ENCODE measurements at places on chromosomes 2 and 18.
A peak's percentile ranks its signal among the peaks of the same experiment; 100 is the strongest.

DNA sequence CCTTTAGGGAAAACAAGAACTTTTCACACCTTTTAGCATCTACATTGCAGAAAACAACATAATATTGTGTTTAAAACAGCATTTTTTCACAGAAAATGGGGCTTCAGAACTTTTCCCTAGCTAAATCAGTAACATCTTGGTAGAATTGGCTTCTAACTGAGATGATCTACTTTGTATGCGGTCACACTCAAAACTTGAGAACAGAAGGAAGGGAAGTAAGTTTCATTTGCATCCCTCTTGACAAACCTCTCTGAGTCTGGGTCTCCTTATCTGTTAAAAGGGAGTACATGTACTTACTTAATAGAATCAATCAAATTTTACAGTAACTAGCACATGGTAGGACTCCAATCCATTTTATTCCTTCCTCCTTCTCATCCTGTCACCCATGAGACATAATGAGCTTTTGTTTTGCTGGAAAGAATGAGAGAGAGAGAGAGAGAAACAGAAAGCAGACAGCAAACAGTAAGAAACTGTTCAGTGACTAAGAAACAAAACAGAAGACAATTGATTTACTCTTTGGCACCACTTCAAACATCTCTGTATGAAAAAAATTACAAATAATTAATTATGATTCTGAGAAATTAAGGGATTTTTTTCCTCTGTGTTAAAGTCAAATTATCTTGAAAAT, 387.3 kb downstream of the SATB2 start:
- no peak for DNase-seq

DNA sequence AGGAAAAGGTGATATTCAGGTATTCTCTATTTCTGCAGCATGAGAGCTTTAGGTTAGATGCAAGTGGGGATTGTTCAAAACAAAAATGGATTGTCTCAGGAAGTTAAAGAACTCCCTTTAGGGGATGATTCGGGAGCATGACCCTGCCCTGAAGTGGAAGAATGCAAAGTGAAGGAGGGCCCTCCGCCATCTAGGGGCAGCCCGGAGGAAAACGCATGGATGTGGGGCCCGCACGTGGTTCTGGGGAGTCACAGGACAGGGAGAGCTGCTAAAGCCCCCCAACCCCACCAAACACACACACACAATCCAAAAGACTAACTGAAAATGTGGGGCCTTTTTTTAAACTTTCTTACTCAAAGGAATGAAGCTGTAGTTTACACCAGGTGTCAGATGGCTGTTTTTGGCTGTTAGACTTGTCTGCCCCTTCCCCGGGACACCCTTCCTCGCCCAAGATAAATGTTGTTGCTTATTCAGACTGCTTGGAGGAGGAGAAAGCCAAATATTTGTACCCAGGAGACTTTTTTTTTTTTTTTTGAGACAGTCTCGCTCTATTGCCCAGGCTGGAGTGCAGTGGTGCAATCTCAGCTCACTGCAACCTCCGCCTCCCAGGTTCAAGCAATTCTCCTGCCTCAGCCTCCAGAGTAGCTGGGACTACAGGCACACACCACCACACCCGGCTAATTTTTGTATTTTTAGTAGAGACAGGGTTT, 78.8 kb downstream of the HNRNPLL start:
- DNase-seq, result no peak

GRCh38 chr2:128619471-128620325, 301.0 kb upstream of the HS6ST1 start:
- DNase-seq, result no peak

GRCh38 chr2:122236152-122236874, 480.9 kb downstream of the TSN start:
- DNase-seq, result no peak

GRCh38 chr2:46157072-46157965, 139.9 kb upstream of the EPAS1 start:
- DNase-seq, result peak; percentile 36

DNA sequence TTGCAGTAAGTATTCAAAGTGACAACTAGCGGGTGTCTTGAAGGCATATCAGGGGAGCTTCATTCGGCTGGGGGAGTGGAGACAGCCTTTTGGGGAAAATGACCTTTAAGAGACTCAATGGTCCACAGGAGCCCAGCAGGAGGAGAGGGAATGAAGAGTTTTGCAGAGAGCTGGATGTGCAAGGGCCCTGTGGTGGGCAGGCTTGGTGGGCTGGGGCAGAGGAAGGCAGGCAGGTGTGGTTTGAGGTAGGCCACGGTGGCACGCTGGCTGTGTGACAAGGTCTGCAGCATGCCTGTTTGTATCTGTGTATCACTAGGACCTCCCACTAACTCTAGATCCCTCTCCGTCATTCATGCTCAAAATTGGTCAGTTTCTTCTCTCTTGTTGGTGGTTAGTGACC, 53.7 kb downstream of the CD8B2 start:
- DNase-seq, result no peak

DNA sequence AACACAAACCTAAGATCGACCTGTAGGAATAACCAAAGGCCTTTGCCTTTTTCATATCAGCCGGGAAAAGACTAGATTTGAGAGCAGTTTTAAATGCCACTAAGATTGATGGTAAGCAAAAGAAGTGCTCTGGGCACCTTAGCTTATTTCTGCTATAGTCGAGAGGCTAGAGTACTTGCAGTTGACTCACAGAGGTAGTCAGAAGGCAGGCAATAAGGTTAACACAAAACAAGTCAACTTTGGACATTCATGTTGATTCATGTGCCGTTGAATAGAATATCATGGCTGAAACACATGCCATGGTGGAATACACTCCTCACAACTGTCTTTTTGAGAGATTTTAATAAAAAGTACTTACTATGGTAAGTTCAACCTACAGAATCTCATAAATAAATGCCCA, 507.6 kb downstream of the ZEB2 start:
- DNase-seq, result no peak

GRCh38 chr2:7609974-7610373, 692.8 kb downstream of the RNF144A start:
- DNase-seq, result no peak

DNA sequence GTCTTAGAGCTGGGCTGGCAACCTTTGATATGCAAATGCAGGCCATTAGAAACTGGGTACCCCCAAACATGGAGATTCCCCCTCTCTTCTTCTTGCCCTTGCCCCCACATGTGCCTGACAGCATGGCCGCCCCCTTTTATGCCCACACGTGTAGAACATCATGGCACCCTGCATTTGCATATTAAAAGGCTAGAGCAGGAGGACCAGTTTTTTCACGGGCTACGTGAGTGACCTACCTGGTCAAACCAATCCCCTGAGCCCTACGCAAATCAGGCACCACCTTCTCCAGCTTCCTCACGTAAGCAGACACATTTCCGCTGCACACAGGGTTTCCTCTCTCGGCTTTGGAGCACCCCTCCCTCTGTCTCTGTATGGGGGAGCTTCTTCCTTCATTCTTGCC, 110.9 kb upstream of the COPS8 start:
- DNase-seq, result no peak

GRCh38 chr2:120204945-120205670, 18.1 kb downstream of the TMEM185B start:
- no peak for DNase-seq

GRCh38 chr2:160683206-160683605, 189.6 kb upstream of the RBMS1 start:
- no peak for DNase-seq

- DNase-seq, result no peak
Observed at GRCh38 chr2:227545990-227546389, 52.7 kb upstream of the SCYGR2 start.

- no peak for DNase-seq
Observed at GRCh38 chr2:240129731-240130392, 6.2 kb downstream of the COPS9 start.

GRCh38 chr2:236702657-236703372, 133.2 kb downstream of the ACKR3 start:
- no peak for DNase-seq

GRCh38 chr2:218218268-218219185, 1.5 kb downstream of the ARPC2 start:
- DNase-seq, result no peak

- no peak for DNase-seq
Observed at GRCh38 chr2:238230699-238231098, 9.1 kb downstream of the HES6 start.

GRCh38 chr2:108565778-108566375, 31.6 kb downstream of the LIMS1 start:
- no peak for DNase-seq

DNA sequence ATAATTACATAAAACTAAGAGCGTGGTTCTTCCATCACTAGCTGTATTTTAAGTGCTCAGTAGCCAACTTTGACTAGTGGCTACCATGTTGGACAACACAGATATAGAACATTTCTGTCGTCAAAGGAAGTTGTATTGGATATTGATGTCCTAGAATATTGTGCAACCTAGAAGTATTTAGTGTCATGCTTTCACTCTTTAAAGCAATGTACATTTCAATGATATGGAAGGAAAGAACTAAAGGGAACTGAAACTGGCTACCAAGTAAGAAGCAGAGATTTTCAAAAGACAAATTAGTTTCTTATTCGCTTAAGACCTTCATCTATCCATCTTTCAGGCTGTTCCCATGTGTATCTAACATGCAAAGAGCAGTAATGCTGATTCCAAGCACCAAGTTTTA, 85.4 kb upstream of the EML6 start:
- no peak for DNase-seq

DNA sequence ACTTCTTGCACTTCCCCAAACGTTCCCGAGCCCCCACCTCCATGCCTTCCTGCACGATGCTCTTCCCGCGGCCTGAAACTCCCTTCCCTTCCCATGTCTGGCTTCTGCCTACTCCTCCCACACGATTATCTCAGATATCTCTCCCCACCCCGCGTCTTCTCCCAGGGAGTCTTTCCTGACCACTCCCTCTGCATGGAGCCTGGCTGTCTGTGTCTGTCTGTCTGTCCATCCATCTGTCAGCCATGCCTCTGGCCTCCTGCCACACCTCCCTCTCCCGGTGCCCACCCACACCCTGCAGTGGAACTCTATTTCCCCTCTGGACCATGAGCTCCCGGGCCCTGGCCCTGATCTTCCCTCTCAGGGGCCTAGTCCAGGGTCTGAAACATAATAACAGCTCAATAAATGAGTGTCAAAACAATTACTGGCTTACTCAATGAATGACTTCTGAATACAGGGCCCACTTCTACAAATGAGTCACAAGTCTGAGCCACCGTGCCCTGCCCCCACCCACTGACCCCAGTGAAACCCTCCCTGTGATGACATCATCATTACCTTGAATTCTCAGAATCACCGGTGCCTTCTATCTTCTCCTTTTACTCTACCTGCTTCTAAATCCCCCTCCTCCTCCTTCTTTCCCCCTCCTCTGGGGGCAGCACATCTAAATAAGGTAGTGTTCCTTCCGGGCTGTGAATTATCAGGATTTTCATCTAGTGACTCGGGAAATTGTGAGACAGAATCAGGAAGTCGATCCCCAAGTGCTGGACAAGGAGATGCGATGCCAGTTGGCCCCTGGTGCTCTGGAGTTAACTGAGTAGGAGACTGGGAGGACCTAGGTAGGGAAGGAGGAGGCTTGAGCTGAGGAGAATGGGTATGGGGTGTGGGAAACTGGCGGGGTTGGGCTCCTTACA, 46.1 kb upstream of the PLB1 start:
- no peak for DNase-seq

DNA sequence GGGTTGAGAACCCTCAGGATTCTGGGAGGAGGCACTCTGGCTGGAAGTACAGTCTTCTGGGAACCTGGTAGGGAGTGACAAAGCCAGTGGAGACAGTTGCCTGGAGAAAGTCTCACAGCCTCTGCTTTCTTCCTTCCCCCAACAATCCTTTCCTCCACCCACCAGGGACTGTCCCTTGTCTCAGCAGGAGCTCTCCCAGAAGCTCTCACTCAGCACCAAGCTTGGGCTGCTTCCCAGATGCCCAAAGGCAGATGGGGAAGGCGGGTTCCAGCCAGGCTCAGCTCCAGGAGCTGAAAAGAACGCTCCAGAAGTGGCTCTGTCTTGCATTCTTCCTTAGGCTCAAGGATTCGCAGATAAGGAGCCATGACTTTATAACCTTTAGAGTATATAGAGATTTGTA, 7.6 kb upstream of the NAGK start:
- DNase-seq, result no peak

- no peak for DNase-seq
Observed at GRCh38 chr2:215361211-215361875, 49.5 kb downstream of the ATIC start.

DNA sequence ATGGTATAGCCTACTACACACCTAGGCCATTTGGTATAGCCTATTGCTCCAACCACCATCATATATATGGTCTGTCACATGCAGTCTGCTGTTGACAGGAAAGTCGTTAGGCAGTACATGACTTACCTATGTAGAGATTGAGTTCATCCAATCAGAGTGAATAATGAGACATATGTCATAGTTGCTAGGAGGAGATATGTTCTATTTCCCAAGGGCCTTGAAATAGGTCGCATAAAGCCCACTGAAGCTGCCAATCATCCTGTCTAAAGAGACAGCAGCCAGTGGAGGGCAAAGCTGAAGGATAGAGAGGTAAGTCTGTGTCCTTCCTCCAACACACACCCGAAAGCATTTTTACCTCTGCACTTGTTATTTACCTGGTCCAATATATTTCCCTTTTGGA, 263.4 kb downstream of the PTPRM start:
- no peak for DNase-seq

Measured in heart right ventricle (tissue), 16 donors.